Activated CD4-positive, alpha-beta T cell treated with anti-CD3 and anti-CD28 coated beads, Interleukin-10, Interleukin-2, amounts not matched to agents 100 ng/mL and 50 ng/mL, durations not matched to agents 16 hours and 8 hours (primary cell): ENCODE measurements at places on chromosomes 7 and 10.

DNA sequence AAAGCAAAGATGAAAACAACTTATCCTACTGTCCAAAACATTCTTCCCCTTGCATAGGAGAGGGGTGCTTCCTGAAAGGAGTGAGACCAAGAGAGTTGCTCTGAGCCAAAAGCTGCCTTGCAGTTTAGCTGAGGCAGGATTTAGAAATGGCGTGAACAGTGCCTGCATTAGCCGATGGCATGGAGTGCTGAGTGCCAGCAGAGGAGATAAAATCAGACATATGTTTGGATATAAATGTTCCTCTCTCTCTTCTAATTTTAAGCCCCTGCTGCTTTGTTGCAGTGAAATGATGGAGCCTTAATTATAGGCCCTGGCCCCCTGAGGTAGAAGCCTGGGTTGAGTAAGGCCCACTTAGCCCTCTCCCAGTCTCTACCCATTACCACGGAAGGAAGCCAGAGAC is 7.1 kb downstream of the LRRC4 start:
- DNase-seq: no peak

GRCh38 chr10:129728246-129728820 is 235.7 kb downstream of the EBF3 start:
- DNase-seq: no peak

GRCh38 chr7:95691464-95691863 is 80.9 kb upstream of the DYNC1I1 start:
- DNase-seq: no peak

DNA sequence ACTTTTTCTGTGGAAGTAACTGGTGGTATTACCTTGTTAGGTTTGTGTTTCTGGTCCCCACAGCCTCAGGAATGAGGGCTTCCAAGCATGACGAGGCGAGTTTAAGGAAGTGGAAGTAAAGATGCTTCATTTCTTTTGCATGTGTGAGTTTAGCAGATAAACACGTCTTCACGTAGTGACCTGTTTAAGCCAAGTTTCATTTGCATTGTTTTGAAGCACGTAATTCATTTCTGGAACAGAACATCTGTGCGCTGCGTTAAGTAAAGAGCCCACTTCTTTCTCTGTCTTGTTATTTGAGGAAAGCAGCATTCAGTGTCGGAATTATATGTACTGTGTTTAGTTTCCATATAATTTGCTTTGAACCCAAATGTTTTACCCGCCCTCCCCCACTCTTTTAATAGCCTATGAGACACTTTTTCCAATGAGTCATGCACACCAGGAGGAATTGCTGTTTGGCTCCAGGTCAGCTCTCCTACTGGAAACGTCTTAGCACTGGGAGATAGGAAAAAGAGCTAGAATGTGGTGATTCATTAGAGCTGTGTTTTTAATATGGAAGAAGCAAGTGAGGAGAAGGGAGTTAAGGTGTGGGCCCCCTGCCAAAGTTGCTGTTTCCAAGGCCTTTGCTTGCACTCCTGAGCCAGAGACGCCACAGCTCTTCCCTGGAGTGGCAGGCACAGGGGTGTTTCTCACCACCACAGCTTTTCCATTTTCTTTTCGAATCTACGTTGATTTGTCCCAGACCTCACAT is 36.7 kb downstream of the BTBD16 start:
- no peak for DNase-seq

GRCh38 chr10:22321156-22321923 is 441 bp downstream of the BMI1 start:
- peak; percentile 68 for DNase-seq

- no peak for DNase-seq
Observed at GRCh38 chr10:5944389-5945189, 32.8 kb downstream of the IL15RA start.

- DNase-seq: no peak
Observed at GRCh38 chr10:79449181-79450146, 4.0 kb upstream of the ZCCHC24 start.

GRCh38 chr7:112224186-112224585 is 17.7 kb downstream of the ZNF277 start:
- no peak for DNase-seq

DNA sequence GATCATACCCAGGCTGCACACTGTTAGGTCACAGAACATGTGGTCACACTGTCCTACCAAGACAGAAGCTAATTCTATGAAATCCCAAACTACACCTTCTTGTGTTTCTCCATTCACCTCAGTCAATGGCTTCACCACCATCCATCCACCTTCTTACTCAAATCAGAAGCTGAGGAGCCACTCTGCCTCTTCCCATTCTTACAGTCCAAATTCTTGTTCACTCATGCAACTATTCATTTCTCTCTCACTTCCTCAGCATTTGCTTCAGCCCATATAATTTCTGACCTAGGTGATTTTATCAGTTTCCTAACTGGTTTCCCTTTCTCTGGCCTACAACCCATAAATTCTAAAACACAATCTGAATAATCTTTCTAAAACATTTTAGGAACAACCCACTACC is 229.2 kb downstream of the LRRN3 start:
- peak; percentile 17 for DNase-seq

DNA sequence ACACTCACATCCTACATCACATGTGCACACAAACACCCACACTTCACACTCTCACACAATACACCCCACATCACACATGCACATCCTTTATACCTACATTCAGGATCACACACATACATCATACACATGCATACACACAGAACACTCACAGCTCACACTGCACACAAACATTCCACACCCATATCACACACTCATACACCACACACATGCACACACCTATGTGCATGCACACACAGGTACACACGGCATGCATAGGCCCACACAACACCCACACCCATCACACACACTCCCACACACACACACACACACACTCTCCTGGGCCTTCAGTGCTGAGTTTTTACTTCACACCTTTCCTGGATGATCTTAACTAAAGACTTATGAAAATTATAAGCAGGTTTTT is 220.5 kb downstream of the DNAJB6 start:
- DNase-seq: no peak

- no peak for DNase-seq
Observed at GRCh38 chr7:152872061-152872744, 112.7 kb downstream of the ACTR3B start.

- no peak for DNase-seq
Observed at GRCh38 chr10:63713191-63714144, 192.3 kb downstream of the REEP3 start.

DNA sequence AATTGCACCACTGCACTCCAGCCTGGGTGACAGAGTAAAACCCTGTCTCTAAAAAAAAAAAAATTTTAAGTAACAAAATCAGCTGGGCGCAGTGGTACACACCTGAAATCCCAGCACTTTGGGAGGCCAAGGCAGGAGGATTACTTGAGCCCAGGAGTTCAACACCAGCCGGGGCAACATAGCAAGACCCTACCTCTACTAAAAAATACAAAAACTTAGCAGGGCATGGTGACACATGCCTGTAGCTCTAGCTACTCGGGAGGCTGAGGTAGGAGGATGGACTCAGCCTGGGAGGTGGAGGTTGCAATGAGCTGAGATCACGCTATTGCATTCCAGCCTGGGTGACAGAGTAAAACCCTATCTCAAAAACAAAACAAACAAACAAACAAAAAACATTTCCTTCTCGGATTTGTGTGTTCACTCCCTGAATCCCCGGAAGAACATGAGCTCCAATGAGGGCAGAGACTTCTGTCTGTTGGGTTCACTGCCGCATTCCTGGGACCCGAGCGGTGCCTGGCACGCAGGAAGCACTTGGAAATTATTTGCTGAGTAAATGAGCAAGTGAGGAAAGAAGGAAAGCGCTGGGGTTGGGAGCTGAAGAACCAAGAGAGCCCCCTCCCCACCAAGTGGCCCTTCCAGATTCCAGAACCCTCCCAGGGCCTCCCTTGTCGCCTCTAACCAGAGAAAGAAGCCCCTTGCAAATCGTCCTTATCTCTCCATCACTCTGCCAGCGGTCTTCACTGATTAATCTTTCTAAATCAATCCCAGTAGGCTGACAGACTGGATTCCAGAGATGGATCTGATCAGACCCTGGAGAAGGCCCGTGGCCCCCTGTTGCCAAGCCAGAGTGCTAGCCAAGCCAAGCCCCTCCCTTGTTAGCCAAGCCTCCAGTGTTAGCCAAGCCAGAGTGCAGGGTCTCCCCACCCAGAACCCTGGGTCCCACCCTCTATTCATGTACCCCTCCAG is 6.2 kb downstream of the TNRC18 start:
- no peak for DNase-seq

DNA sequence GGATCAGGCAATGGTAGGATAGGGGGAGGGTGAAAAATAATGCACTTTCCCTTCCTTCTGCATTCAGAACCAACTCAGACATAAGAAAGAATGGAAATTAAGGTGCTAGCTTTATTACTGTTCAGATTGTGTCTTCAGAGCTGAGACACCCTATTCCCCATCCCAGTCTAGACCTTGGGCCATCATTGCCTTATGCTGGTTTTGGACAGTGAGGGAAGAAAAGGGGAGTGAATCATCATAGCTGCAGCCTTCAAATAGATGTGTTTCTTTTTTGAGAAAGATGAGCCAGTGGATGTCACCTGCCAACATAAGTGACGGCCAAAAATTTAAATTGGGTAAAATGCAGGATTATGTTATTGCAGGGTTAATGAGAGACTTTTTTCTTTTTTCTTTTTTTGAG is 27.0 kb upstream of the TOMM7 start:
- DNase-seq: no peak

DNA sequence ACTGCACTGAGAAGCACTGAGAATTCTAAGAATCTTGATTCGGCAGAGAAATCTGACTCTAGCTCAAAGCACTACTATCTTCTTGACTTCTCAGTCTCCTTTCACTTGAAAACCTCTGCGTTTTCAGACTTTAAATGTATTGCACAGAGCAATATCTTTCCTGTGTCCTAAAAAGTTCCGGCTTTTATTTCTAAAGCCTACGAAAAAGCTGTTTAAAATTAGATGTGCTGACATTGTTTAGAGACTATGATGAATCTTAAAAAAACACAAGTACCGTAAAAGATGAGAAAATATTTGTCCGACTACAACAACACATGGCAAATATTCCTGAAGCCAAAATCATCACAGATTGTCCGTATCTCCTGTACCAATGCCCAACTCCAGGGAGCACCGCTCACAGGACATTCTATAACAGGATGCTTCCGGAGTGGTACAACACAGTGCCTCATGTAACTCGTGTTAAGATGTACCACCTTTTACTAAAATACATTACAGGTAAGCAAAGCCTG is 136.9 kb downstream of the CUBN start:
- no peak for DNase-seq

GRCh38 chr7:3416453-3416852 is 115.4 kb downstream of the SDK1 start:
- DNase-seq: no peak

GRCh38 chr10:111739125-111739873 is 444.3 kb downstream of the GPAM start:
- no peak for DNase-seq

DNA sequence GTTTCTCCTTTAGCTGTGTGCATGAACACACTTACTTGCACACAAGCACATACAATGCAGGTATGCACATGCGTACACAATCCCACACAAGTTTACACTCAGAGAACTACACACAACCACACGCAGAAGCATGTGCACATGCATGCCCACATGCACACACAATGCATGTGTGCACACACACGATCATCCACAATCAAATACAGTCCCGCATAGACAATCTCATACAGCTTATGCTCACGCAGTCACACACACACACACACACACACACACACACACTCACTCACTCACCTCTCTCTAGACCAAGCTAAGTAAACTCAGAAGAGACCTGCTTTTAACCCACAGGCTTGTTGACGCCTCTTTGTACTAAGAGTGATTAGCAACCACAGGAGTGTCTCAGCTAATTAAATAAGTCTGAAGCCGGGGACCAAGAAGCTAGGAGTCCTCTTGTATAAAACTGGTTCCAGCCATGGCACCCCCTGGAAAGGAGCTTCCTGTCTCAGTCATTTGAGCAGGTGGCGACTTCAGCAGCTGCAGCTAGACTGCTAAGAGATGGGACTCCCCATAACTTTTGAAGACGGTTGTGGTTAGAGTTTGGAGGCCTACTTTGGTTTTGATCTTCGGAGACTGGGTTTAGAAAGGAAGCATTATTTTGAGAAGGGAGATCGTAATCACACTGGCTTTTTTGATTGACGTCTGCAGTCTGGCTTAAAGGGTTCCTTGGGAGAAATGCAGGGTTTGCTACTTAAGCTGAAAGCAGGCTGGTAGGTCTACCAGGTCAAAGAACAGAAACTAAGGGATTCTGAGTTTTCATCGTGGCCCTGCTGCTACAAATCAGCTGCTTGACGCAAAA is 82.3 kb upstream of the ADRB1 start:
- DNase-seq: peak; percentile 88

DNA sequence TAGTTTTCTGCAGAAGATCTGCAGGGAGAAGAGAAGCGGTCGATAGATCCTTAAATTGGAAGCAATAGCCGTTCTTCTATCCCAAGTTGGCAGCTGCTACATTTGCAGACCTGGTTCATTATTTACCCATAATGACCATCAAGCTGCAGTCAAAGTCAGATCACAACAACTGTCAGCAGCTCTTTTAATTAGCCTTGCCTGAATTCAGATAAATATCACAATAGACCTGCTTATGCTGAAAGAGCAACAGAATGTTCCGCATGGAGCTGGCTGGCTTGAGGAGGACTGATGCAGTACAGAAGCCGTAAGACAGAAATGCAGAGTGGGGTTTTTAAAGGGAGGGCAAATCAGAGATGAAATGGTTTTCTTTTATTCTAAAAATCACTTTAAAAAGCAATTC is 109.4 kb downstream of the HIBADH start:
- no peak for DNase-seq

DNA sequence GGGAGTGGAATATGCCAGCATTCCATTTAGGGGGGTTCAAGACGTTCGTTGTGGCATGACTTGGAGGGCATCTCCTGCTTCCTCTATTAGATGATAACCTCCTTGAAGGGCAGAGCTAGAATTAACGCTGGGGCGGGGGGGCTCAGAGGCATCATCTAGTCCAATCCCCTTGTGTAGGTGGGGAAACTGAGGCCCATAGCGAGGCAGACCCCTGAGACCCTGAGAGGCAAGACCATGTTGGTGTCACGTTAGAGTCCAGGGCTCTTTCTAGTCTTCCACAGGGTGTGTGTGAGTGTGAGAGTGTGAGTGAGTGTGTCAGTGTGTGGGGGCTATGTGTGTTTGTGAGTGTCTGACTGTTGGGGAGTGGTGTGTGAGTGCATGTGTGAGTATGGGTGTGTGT is 29.3 kb upstream of the NUB1 start:
- DNase-seq: no peak

DNA sequence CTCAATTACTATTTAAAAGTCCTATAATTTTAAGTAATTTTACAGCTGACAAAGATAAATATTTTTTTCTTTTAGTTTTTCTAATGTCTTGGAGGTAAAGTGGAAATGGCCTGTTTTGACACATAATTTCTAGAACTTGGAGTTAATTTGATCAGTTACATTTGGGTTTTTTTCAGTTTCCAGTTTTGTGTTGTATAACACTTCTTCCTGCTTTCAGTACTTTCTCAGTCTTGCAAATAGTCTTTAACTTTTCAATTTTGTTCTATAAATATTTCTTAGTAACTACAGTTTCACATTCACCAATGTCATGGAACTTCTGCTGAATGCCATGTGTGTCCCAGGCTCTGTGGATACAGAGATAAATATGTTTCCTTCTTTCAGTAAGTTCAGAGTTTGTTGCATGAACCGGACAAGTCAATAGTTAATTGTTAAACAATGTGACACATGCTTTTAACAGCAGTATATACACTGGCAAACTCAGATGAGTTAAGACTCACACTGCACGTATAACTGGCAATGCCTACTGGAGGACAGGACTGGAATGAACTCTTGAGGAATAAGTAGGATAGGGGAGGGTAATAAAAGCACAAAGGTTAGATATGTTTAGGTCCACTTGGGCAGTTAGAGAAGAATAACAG is 4.6 kb downstream of the SHOC2 start:
- DNase-seq: peak; percentile 36
